ENCODE measurements at places on chromosomes 5 and 9. TPM values are rescaled to one million over a fixed set of nuclear protein-coding genes. Genes with fewer than 3 reads are reported as not detected.

DNA sequence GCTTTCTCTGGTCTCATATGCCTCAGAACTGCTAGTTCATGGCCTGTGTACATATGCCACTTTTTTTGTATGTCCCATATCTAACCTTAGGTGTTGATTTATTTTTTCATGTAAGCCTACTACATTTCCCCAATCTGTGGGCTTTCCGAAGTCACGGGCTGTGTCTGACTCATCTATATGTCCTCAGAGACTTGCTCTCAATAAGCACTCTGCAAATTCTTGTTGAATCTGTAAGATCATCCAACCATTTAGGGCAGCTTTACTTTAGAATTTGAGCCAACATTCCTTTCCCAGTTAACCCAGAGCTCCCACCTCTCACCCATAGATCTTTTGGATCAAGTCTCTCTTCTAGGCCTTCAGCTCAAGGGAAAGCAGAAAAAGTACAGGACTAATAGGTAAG is 263.4 kb downstream of the SEC61B start:
- DNase-seq: peak; percentile 75

The NMUR2 gene
- not detected for total RNA-seq

- no peak for DNase-seq
Measured at GRCh38 chr9:105511446-105511845, 46.5 kb upstream of the FKTN start.

DNA sequence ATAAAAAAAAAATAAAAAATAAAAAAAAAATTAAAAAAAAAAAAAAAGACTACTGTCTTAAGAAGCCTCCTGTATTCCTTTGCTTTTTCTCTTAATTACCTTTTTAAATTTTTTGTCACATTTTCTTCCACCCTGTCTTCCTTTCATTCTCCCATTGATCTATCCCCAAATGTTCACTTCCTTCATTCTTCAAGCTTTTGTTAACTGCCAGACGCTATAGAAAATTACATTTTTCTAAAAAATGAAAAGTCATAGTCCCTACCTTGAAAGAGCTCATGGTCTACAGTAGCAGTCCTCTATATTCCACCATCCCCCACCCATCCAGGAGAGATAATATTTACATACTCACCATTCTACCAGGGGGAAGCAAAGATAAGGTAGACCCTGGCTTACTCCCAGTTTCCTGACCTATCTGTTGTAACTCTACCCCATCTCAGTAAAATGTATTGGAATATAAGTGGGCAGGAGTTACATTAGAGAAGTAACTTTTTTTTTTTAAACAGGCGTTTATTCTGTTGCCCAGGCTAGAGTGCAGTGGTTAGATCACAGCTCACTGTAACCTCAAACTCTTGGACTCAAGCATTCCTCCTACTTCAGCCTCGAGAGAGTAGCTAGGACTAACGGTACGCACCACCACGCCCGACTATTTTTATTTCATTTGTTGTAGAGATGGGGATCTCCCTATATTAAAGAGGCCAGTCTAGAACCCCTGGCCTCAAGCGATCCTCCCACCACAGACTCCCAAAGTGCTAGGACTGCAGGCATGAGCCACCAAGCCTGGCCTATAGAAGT is 3.8 kb upstream of the PRKAA1 start:
- no peak for DNase-seq

DNA sequence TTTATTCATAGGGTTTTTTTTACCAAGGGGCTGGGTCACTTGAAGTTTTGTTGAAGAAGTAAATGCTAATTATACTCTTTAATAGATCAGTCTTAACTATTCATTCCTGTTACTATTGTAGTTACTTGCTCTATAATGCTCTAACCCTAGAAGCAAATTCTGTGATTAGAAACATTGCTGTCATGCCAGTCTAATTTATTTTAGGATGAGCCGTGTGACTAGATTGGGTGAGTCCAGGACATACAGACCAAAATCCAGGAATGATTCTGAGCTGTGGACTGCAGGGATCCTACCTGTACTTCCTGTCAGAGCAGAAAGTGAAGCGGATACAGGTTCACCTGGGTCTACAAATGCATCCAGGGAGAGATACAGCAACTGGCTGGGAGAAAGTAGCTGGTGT is 757 bp upstream of the CCDC192 start:
- no peak for DNase-seq

The FABP6 gene
- total RNA-seq: not detected

DNA sequence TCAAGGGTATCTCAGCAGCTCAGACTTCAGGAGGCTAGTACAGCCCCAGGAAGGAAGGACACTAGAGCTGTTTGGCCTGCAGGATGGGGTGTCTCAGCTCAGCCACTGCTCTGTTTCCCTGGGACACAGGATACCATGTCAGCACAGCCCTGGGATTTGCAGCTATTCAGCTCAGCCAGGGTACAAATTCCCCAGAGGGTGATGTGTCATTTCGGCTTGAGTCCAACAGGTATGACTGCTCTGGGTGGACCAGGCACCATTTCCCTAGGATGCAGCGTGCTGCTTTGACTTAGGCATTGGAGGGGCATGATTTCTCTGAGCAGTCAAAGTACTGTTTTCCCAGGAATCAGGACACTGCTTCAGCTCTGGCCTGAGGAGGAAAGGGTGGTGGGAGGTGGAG is 130.1 kb downstream of the ARSB start:
- no peak for DNase-seq

- no peak for DNase-seq
Measured at GRCh38 chr9:16623989-16624743, 246.3 kb downstream of the BNC2 start.

- DNase-seq: peak; percentile 91
Measured at GRCh38 chr9:78031893-78032729, 500 bp upstream of the GNAQ start.

DNA sequence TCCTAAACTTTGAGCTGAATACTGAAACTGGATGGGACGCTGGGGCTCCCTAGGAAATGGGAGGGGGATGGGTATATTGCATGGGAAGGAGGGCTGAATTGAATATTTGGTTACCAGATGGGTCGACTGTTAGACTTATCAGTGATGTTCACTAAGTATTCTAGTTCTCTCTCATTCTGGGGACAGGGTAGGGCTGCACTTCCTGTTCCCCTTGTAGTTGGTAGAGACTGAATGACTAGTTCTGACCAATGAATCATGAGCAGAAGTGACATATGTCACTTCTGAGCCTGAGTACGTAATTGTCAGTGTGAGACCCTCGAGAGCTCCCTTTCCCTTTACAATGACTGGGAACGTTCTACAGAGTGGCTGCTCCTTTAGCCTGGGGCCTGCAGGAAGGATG is 55.5 kb upstream of the DMRT1 start:
- no peak for DNase-seq

The PTGES gene
- total RNA-seq: 2.8 TPM

GRCh38 chr5:174937201-174938123 is 213.1 kb downstream of the MSX2 start:
- DNase-seq: no peak

GRCh38 chr5:53397141-53397757 is 83.2 kb upstream of the FST start:
- DNase-seq: no peak
